ENCODE measurements at places on chromosomes 2 and 18.

DNA sequence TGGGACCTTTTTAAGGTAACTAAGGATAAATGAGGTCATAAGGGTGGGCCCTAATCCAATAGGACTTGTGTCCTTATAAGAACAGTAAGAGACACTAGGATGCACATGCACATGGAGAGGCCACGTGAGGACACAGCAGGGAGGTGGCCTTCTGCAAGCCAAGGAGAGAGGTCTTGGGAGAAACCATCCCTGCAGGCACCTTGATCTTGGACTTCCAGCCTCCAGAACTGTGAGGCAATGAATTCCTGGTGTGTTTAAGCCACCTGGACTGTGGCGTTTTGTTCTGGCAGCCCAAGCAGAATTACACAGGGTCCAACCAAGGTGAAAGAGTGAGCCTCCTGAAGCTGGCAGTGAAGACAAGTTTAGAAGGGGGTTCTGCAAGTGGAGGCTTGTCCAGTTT, 89.6 kb upstream of the IL1R2 start:
- DNase-seq, result no peak

DNA sequence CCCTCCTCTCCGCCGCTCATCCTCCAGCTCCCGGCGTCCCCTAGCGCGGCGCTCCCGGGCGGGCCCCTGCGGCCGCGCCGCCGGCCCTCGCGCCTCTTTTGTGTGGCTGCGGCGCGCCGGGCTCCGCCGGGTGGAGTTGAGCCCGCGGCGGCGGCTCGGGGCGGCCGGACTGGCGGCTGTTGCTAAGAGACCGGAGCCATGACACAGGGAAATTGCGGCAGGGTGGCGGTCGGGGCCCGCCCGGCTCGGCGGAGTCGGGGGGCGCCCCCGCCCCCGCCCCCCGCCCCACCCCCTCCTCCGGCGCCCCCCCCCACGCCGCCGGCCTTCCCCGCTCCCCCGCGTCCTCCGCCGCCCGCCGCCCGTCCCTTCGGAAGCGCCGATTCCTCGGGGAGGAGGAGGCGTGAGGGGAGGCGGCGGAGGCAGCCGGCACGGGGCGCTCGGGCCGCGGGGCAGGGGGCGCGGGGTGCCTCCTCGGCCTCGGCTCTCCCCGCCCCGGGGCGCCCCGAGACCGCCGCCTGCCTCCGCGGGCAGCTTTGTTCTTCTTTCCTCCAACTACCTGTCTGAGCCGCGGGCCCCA, at the start of gene TMEM200C:
Gene TMEM200C (minus strand): TSS at position 224 of the 577 bp plus-strand sequence. CDS start 3,459 bp downstream, outside the sequence.
- no peak for DNase-seq

DNA sequence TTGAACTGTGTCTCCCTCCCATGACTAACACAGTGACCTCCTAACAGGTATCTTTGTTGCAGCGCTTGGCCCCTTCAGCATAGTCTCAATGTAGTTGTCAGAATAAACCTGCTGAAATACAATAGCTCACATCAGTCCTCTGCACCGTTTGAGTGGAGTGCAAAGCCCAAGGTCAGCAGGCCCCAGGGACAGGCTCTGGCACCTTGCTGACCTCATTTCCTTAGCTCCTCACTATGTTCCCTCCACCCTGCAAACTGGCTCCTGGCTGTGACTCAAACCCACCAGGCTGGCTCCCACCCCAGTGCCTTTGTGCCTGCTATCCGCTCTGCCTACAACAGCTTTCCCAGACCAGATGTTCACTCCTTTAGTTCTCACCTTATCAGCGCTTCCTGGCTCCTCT, 146.7 kb downstream of the LRATD1 start:
- no peak for DNase-seq

- no peak for DNase-seq
Measured at GRCh38 chr2:26614216-26615138, 26.7 kb downstream of the CIB4 start.

GRCh38 chr2:197795277-197795676, 9.1 kb upstream of the PLCL1 start:
- DNase-seq, result no peak

DNA sequence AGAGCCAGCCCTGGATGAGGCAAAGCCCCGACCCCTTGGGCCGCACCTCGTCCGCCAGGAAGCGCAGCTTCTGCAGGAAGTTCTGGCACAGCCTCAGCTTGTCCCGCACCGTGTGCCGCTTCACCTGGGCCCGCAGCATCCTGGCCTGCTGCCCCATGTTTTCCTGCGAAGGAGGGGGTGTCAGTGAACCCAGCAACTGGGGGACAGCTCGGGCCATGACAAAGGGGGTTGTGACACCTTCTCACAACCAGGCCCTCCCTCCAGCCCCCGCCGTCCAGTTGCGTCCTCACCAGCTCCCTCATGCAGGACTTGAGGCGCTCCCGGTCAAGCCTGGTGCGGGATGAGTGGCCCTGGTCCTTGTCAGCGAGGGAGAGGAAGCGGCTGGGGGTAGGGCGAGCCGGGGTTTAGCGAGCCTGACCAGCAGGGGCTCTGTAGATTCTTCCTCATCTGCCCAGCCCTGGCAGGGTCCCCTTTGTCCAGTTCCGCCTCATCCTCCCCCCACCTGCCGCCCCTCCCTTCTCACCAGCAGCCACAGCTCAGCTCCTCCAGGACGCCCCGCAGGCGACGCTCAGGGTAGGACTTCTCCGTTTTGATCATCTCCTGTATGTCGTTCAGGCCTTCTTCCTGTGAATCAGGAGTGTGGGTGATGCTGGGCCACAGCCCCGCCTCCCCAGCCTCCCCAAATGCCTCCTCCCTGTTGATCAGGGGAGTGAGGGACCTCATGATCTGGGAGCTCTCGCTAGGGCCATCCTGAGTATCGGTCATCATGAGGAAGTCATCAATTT, 606 bp downstream of the OTOF start:
- DNase-seq, result no peak

DNA sequence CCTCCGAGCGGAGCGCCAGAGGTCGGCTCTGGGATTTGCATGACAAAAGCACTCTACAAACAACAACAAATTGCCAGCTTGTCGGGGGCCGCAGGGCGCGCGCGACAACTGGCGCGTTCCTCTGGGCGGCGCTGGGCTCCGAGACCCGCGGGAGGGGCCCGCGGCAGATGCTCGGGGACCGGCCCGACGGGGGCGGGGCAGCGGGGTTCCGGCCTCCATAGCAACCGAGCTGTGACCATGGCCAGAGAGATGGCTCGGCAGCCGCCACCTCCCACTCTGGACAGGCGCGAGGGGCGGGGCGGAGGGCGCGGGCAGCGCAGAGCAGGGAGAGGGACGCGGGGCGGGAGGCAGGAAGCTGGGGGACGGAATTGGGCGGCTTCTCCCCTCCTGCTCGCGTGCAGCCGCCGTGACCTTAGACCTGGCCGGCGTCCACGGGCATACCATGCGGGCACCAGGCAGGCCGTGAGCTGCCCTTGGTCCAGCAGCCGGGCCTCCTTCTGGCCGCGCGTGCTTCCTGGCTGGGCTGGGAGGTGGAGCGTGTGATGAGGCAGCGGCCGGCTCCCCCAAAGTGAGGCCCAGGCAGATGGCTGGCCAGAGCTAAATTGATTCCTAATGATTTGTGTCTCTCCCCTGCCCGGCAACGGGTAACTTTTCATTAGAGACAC, 171.5 kb downstream of the CELF4 start:
- DNase-seq, result no peak

- no peak for DNase-seq
Measured at GRCh38 chr2:238345297-238345968, 25.1 kb downstream of the TRAF3IP1 start.

GRCh38 chr2:46862514-46862913, 53.1 kb downstream of the MCFD2 start:
- DNase-seq, result no peak

DNA sequence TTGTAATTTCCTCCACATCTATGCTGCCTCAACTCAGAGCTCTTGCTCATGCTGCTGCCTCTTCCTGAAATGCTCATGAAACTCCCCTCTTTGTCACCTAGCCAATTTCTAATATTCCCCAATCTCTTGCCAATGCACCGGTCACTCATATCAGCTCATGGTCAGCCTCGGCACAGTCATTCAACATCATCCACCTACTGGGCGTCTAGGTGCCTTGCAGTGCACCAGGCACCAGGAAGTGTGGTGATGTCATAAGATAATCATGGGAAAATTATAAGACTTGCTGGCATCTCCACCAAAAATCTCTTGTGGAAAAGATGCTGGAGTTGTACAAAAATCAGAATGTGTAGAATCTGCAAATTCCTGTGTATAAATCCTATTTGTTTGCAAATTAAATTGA, 52.6 kb upstream of the RAB27B start:
- no peak for DNase-seq

DNA sequence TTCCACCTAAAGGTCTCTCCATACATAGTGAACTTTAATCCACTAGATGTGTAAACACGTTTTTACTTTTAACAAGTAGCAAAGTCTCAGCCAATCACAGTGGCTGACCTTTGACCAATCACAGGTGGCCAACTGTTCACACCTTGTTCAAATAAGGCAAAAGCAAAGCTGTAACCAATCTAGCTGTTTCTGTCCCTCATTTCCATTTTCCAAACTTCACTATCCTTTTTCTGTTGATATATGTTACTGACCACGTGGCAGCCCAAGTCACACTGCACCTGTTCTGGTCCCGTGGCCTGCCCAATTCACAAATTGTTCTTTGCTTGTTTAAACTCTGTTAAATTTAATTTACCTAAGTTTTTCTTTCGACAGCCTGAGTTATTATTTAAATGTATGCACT, 393.5 kb upstream of the NETO1 start:
- no peak for DNase-seq

DNA sequence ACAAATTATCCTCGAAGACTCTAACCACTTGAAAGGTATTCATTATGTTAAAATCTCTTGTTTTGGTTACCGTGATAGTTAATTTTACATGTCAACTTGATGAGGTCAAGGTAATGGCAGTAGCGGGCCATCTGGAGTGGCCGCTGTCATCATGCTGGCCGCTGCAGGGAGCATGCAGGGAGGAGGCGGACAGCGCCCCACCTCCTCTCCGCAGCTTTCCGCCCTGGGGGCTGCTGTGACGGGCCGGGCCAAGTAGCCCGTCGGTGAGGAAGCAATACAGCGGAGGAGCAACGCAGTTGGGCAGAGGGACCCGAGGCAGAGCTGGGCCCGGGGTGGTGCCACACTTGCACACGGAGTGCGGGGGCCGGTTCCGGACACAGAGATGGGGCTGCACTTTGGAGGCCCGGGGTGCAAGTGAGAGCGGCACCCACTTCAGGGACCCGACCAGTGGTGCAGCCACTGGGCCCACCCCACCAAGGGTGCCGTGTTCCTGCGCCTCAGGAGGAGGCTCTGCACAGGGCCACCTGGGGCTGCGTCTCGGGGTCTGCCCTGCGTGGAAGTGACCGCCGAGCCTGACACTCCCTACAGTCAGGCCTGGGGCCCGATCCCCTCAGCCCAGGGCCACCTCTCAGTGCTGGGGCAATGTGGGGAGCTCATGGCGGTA, 452.4 kb downstream of the LRATD1 start:
- no peak for DNase-seq

GRCh38 chr2:48940606-48941005, 185.1 kb upstream of the LHCGR start:
- DNase-seq, result no peak

DNA sequence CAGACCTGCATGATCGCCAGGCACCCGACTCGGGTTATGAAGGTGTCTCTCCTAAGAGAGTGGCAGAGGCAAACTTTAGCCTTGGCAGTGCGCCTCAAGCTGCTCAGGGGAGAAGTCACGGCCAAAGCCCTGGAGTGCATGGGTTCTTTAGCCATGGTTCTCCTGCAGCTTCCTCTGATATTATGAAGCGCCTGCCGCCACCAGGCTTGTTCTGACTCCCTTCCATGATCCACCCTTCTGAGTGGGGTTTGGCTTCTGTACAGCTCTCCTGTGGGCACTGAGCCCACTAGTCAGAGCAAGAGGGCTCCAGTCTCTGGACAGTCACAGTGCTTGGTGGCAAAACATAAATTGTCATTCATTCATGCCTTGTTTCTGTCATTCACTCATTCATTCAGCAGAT, 25.9 kb upstream of the TMBIM1 start:
- DNase-seq, result no peak

DNA sequence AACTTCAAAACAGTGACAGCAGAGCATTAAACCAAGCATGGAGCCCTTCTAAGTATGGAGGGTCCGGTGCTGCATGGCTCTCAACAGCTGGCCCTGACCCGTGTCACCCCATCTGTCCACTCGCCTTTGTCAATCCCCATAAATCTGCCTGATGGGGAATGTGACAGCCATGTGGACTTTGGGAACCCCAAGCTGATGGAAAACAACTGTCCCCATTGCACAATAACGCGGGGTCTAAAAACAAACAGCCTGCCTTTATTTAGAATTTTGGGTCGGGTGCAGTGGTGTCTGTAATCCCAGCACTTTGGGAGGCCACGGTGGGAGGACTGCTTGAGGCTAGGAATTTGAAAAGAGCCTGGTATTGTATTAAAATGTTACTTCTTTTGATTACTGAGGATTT, 17.1 kb upstream of the THADA start:
- no peak for DNase-seq

- DNase-seq, result no peak
Measured at GRCh38 chr2:185144159-185144919, 546.0 kb downstream of the ZNF804A start.

GRCh38 chr2:25109822-25110221, 58.6 kb downstream of the POMC start:
- DNase-seq, result no peak

GRCh38 chr2:148358375-148358774, 286.2 kb upstream of the EPC2 start:
- no peak for DNase-seq

GRCh38 chr2:138441916-138442315, 59.7 kb upstream of the SPOPL start:
- DNase-seq, result no peak

DNA sequence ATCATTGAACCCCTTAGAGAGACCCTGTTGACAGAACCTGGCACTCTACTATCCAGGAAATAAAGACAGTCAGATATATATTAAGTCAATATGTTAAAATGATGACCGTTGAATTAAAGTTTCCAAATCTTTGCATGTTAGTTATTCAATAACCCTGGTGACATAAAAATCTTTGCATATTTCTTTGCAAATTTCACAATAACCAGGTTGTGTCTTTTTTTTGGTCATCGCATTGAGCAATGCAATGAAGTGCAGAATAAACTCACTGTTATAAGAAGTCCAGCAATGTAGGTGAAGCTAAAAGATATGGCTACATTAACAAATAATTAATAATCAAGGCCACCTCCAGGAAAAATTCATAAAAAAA, 596.9 kb downstream of the NYAP2 start:
- no peak for DNase-seq

DNA sequence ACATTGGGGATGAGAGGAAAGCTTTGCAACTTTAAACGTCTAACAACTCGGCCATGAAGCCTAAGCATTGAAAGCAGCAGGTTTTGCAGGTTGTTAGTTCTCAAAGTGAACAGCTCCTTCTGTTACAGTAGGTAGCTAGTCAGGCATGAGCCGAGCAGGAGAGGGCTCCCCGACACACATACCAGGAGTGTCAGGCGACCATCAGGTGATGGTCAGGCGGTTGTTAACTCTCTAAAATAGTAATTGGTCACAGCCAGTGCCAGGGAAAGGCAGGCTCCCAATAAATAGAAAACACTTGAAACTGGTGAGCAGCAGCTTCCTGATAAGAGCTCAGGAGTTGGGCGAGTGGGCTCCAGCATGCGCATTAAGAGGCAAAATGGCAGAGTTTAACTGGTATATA, 53.5 kb upstream of the DAPL1 start:
- DNase-seq, result no peak

- DNase-seq, result no peak
Measured at GRCh38 chr18:3226048-3226447, 6.3 kb upstream of the MYOM1 start.

GRCh38 chr2:17571681-17572080, 31.2 kb downstream of the VSNL1 start:
- no peak for DNase-seq

- DNase-seq, result no peak
Measured at GRCh38 chr18:62458868-62459716, 63.7 kb upstream of the ZCCHC2 start.
